Stimulated activated CD4-positive, alpha-beta T cell treated with anti-CD3 and anti-CD28 coated beads, Interleukin-12 subunit alpha, Interleukin-12 subunit beta, amount 100 ng/mL, for 24 hours (primary cell): ENCODE measurements at places on chromosomes 12 and 14.

- DNase-seq = no peak
Observed at GRCh38 chr12:38775457-38775856, 129.9 kb downstream of the CPNE8 start.

GRCh38 chr14:72404106-72404774, 472.0 kb downstream of the RGS6 start:
- no peak for DNase-seq

DNA sequence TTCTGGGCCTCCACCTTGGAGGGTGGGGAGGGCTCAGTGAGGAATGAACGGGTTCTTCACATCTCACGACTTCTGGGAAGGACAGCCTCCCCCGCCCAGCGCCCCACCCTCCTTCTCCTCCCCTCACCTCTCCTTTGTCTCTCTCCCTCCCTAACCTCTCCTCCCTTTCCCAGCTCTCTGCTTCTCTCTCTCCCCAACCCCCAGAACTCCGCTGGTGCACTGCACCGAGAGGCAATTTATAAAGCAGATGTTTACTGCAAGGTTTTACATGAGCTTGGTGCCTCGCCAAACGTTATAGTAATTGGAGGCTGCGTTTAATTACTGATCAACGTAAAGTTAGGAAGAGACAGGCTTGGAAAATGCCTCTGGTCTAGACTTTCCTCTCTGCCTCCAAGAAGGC, 42.9 kb upstream of the FAM222A start:
- no peak for DNase-seq

DNA sequence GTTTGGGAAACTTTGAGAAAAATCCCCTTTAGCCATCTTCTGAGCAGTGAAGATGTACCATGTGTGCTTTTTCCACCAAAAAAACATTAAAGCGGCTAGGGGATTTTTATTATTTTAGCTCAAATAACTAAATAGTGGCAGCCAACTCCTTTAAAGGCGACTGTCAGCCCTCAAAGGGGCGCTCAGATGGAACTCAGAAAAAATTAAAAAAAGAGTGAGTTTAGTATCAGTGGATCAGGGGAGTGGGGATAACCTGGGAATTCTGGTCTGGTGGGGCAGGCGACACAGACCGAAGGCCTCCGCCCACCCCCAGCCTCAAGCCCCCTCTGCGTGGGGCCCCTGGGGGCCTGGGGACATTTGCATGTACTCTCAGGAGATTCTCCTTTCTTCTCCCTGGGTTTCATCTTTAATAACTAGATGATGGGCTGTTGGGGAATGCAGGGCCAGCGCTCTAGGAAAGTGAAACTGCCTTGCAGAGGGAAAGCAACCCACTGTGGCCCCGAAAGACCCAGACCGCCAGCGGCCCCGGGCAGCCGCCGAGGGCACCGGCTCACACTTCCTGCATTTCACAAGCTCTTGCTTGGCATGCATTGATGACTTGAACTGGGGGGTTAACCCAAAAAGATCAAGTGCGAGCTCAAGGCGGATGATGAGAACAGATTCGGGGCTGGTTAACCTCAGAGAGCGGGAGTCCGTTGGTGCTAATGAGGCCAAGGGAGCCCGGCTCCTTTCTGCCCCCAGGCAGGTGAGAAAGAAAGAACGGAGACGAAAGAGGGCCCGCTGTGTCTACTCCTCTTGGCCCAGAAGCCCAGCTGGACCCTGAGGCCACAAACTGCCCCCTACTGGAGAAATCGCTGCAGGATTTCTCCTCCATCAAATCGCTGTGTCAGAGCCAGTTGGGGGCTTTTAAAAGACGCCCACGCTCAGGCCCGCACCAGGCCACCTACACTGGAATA, 7.3 kb upstream of the BATF start:
- no peak for DNase-seq

GRCh38 chr14:34997762-34998161, 15.0 kb downstream of the SRP54 start:
- DNase-seq = no peak

DNA sequence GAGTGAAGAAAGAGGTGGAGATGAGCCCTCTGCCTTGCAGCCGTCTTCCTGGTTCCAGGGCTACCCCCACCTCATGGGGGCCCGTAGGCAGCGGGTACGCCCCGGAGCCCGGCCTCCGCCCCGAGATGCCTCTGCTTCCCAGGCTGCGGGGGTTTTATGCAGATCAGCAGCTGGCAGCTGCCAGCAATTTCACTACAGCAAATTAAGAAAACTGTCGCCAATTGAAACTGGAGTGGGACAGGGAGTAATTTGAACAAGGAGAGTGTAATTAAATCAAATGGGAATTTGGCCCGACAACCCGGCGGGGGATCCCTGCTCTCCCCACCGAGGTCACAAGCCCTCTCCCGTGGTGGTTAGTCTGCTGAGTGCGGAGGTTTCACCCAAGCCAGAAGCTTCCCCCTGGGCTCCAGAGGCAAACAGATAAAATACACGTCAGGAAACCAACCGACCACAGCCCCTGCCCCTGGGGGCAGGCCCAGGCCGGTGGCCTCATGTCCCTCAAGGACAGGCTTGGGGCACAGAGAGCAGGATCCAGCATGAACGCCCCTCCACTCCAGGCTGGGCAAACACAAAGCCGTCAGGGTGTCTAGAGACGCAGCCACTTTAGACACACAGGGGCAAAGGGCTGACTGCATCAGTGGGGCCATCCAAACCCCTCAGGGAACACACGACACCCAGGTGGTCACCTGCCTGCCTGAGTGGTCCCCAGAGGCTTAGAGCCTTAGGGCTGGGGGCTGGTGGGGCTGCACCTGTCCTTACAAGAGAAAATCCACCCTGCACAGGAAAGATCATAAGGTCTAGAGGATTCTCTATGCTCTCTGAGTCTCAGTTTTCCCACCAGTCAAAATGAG, 53.8 kb downstream of the TESC start:
- DNase-seq = no peak

DNA sequence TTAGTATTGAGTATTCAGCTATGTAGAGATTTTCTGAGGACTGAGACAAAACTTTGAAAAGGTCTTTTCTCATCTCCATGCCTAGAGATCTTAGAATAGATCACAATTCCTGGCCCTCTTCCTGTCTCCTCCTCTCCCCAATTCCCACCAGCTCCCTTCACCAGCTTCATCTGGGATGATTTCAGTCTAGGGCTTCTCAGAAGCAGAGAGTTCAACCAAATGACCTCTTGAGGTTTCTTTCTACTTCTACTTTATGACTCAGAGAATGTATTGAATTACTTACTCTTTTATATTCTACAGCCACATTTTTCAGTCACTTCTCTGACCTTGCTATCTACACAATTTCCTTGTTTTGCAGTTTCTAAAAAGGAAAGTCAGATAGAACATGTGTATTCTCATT, 19.4 kb upstream of the SNX6 start:
- DNase-seq = no peak

DNA sequence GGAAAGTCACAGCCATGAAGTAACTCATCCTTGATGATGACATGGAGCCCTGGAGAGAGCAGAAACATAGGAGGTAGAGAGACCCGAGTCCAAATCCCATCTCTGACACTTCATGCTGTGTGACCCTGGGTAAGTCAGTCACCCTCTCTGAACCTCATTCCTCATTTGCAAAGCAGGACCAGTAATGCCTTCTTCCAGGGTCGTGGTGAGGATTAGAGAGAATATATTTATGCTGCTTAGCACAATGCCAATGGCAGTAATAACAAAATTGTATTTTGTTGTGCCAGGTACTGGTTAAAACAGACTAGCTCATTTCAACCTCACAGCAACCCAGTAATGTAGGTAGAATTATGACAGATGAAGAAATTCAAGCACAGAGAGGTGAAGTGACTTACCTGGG, 13.9 kb upstream of the RBM19 start:
- no peak for DNase-seq

- no peak for DNase-seq
Observed at GRCh38 chr14:22798528-22798927, 16.7 kb downstream of the SLC7A7 start.

GRCh38 chr12:94148739-94149118, 352 bp downstream of the PLXNC1 start:
- no peak for DNase-seq

- DNase-seq = no peak
Observed at GRCh38 chr12:98980508-98980907, 335.4 kb downstream of the APAF1 start.

DNA sequence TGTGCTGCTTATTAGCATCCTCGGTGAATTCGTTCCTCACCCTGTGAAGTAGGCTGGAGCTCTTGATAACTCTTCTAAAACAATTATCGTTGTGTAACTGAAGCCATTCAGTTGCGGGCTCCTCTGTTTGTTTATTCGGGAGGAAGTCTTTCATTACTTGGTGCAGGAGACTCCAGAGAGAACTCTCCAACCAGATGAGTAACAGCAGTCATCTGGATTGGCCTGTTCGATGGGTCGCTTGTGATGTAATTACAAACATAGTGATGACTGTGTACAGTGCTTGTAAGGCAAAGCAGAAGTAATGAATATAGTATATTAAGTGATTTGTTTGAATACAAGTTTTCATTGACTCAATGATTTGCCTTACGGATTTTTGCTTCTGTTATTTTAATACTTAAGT, 10.9 kb downstream of the ATP6V0A2 start:
- DNase-seq = no peak

GRCh38 chr12:11855983-11856374, 206.5 kb downstream of the ETV6 start:
- no peak for DNase-seq

- DNase-seq = no peak
Observed at GRCh38 chr14:53390008-53390407, 236.9 kb upstream of the DDHD1 start.
